ENCODE measurements at places on chromosomes 2 and 18.

- no peak for DNase-seq
These were observed 116.1 kb upstream of the LRRTM1 start for GRCh38 chr2:80420530-80421208.

DNA sequence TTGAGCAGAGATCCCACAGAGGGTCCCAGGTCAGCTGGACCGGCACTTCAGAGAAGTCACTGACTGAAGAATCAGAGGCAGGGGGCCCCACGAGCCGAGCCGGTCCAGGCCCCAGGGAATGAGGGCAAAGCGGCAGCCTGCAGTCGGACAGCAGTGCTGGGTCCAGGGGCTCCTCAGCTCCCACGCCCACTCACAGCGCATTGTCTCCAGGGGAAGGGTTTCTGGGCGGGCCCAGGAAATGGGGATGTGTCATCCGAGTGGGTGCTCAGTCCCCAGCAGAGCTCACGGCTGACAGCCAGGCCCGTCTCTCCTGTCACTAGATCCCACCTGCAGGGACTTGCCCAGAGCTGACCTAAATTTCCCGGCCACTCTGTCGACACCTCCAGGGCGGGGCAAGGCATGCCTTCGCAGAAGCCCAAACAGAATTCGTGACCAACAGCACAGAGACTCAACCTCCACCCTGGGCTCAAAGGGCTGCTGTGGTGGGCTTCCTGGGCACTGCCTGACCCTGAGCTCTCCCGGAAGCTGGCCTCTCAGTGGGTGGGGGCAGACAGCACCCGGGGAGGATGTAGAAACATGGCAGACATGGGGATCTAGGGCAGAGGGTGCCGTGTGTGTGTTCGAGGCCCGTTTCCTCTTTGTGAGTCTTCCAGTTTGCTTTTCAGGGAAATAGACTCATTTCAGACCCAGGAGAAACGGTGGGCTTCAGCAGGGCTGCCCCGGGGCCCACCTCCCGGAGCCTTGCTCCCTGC is 42.1 kb upstream of the TAF1B start:
- DNase-seq, result peak; percentile 27

DNA sequence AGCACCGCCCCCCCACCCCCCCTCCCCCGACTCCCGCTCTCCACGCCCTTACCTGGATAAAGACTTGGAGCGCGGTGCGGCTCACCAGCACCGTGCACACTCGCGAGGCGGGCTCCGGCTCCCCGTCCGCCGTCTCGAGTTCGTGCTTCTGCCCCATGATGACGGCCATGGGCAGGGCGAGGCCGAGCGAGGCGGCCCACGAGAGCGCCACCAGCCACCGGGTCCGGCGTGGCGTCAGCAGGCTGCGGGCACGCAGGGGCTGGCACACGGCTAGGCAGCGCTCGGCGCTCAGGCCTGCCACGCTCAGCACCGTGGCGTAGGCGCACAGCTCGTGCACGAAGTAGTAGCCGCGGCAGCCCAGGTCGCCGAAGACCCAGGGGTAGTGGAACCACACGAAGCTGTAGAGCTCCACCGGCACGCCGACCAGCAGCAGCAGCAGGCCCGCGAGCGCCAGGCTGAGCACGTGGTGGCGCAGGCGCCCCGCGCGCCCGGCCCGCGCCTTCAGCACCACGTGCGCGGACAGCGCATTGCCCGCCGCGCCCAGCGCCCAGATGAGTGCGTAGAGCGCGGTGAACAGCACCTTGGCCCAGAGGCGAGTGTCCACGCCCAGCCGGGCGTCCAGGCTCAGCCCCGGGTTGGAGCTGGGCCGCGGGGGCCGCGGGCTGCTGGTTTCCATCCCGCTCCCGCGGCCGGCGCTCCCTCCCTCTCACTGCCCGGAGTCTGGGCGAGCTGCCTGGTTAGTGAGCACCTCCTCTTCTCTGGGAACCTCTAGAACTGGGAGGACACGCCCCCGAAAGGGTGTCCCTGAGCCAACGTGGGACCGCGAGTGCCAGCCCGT is at the start of gene NTSR2:
Gene NTSR2, minus strand, starts transcription at position 742 of the 838 bp plus-strand sequence. Its CDS starts 66 bp downstream, at position 676.
- DNase-seq, result peak; percentile 70

GRCh38 chr2:169771612-169772011 is 27.1 kb upstream of the SSB start:
- no peak for DNase-seq
